ENCODE measurements at places on chromosomes 1 and 21. TPM values are rescaled to one million over a fixed set of nuclear protein-coding genes. Genes with fewer than 3 reads are reported as not detected.

DNA sequence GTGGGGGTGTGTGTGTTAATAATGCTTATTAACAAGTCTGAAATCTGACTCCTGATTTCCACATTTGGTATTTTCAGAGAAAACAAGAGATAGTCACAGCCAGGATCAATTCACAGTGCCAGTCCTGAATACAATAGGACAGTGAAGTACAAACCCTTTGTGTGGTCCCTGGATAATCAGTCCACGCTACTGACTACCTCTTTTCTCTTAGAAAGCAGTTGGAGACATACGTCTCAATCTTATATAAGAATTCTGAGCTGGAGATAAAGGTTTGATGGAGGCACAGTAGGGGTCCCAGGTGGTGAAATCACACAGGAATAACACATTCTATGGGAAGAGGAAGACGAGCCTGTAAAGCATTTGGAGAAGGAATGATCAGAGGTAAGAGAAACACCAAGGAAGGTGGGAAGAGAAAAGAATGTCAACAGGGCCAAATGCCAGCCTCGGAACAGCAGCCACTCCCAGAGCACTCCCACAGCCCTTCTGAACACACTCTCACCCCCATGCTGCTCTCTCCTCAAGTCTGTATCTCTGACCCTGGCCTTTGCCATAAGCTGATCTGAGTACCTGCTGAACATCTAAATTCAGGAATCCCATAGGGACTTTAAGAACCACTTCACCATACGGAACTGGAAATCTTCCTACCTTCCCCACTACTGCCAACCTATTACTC lies 48.6 kb downstream of the TRAF5 start:
- no peak for DNase-seq

DNA sequence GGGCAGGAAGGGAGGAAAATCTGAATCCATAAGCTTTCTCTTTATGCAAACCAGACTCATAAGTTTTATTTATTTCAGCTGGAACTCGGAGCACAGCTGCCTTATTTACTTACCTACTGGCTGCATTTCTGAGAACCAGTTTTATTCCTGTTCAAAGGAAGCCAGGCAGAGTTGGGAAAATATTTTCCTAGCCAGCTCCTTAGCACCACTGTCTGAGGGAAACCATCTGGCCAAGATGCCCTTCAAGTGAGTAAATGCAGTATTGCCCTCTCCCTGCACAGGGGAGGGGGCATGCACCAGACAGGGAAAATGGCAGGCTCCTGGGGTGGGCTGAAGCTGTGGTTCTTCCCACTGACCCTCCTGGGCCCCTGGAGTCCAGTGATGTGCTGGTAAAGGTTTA lies 28.9 kb upstream of the FMOD start:
- no peak for DNase-seq

DNA sequence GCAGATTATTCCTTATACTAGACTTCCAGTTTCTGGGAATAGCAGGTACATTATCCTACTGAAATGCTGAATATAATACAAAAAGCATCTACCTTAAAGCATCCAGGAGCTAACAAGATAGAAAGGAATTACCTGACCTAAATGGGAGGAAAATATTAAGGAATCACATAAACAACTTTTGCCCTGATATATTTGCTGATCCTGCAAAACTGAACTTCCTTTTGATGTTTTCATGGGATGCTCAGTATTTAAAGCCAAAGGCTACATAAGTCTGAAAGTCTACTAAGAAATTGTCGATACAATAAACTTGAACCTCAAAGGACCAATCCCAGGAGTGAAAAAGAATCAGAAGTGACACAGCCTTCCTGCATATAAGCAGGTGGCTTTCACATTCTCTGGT lies 85.6 kb upstream of the C1orf21 start:
- DNase-seq: no peak

- no peak for DNase-seq
Measured at GRCh38 chr1:227994632-227995300, 12.0 kb upstream of the WNT3A start.

- no peak for DNase-seq
Measured at GRCh38 chr1:185966471-185966870, 232.3 kb downstream of the HMCN1 start.

- DNase-seq: no peak
Measured at GRCh38 chr1:25993197-25993951, 4.5 kb downstream of the PAFAH2 start.

GRCh38 chr21:37461479-37461878 lies 94.9 kb downstream of the DYRK1A start:
- DNase-seq: no peak

DNA sequence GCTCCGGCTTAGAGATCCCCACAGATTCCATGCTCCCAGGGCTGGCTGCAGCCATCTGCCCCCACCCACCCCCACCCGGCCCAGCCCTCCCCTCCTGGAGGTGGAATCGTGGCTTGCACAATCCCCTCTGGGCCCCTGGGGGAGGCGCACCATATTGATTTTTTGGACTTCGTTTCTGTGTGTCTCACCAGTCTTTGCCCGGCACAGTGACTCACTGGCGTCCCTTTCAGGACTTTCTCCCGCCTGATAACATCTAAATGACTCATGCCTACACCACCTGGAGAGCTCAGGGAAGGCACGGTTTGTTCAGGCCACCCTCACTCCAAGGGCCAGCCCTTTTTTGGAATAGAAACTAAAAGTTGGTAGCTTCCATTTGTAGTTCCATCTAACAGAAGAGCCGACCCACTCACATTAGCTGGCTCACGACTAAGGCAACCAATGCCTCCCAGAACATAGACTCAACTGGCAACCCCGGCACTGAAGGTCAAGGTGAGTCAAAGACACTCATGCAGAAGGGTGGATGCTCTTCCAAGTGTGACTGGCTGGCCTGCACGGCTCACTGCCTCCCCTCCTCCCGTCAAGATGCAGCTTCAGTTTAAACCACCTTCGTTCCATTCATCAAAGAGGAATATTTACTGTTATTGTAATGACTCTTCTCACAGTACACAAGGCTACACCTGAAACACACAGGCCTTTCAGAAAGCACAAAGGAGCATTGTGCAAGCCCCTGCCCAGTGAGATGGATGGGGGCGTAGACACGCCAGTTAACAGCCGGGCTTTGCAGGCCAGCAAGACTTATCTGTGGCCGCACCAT lies 18.1 kb upstream of the ETS2 start:
- DNase-seq: no peak

DNA sequence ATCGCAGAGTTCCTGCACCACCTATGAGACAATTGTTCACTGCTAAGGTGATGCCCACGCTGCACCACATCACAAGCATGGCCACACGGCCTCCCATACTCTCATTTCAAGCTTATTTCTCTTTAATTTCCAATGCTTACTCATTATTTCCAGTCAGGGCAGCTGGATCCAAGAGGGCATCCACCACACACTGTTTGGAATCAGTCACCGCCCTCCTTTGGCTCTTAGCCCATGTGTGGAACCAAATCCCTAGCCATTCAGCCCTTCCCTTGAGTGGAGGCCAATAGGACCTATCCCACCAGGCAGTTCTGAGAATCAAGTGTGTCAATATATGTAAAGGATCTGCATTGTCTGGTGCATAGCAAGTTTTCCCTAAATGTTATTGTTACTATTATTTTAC lies 26.3 kb upstream of the PALMD start:
- no peak for DNase-seq

GRCh38 chr1:22055463-22055862 lies 3.0 kb downstream of the CDC42 start:
- no peak for DNase-seq

- no peak for DNase-seq
Measured at GRCh38 chr21:37032877-37033471, 26.5 kb downstream of the RIPPLY3 start.

- no peak for DNase-seq
Measured at GRCh38 chr1:241717975-241718374, 65.9 kb downstream of the WDR64 start.

DNA sequence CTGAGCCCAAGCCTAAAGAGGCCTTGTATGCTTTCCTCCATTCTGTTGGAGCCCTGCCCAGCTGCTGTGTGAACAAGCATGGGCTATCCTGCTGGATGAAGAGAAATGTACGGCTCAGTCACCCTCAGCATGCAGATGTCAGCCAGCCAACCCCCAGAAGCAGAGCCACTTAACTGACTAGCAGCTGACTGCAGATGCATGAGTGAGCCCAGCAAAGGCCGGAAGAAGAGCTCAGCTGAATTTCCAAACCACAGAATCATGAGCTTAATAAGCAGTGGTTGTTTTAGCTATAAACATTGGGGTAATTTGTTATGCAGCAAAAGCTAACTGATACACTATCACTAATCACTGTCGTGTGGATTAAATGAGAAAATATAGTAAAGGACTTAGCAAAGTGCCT lies 39.0 kb downstream of the FOXO6 start:
- DNase-seq: no peak

DNA sequence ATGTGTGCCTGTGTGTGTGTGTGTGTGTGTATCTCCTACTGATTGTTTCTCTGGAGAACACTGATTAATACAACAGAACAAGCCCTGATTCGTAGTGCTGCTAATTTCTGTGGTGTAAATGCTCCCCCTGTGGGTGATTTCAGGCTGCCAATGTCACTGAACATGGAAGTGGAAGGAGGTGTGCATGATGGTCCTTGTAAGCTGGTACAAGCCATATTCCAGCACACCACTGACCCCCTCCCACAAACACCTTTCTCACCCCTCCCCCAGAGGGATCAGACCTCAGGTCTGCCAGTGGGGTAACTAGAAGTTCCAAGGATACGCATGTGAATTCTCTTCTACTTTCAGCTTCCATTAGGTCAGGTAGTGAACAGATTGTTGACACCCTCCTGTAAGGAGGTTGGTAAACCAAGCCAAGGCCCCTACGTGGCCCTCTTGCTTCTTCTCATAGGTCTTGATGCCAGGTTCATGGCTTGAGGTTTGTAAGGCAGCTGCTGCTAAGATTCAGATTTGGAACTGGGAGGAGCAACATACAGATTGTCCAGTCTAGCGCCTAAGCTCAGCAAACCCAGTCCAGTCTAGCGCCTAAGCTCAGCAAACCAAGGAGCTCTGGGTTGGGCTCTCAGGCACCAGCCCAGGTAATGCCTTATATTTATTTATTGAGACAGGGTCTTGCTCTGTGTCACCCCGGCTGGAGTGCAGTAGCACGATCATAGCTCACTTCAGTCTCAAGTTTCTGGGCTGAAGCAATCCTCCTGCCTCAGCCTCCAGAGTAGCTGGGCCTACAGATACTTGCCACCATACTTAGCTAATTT lies 38.7 kb downstream of the DHCR24 start:
- DNase-seq: peak; percentile 30

DNA sequence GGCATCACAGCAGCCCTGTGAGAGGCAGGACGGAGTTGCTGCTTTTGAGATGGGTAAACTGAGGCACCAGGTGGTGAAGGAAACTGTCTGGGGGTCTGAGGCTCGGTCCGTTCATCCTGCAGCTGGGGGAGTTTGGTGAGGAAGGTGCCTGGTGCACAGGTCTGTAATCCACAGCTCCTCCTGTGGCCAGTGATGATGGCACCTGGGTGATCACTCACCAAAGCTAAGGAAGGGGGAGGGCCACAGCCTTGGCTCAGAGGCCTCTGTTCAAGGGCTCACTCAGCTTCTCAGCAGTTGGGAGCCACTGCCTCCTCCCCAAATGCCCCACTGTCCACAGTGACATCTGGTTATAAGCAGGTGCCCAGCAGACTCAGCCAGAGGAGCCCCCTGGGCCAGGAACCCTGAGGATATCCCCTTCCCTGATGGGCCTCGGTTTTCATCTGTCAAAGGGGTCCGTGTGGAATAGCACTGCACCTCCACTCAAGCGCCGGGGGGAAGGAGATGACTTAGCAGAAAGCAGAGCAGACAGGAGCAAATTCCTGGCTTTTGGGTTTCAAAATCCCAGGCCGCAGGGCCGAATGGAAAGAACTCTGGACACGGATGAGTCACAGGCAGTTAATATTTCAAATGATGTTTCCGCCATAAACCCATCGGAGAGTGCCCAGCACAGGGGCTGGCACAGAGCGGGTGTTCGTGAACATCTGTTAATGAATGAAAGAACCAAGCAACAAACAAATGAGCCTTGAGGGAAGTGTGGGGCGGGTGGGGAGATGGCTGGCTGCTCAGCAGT lies 82.8 kb downstream of the DMRTB1 start:
- DNase-seq: no peak

DNA sequence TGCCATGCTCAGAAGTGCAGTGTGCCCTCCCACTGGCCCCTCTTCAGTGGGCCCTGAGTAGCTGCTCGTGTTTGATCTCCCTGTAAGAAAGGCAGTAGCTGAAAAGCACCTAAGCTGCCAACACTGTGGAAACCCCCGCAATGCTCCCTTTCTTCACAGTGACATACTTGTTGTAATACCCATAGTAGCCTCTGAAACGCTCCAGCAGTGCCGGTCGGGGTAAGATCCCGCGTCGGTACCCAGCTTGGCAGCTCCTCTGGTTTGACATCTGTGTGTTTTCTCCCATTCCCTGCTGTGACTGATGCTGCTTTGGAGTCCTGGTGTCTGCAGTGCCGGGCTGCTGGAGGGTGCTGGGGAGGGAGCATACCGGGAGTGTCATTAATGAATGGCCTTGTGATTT lies 3.6 kb downstream of the CHAF1B start:
- no peak for DNase-seq

The LZIC gene
- 3.7 TPM for total RNA-seq

The CSMD2 gene
- total RNA-seq: 10.9 TPM

The CHML gene
- total RNA-seq: 1.2 TPM

The CYP4B1 gene
- total RNA-seq: 243 TPM

The VWA1 gene
- total RNA-seq: 79.0 TPM

The REN gene
- total RNA-seq: not detected

The FAM177B gene
- not detected for total RNA-seq

The CD1B gene
- total RNA-seq: not detected
